ENCODE measurements at places on chromosomes 2 and 18. TPM values are rescaled to one million over a fixed set of nuclear protein-coding genes. Genes with fewer than 3 reads are reported as not detected.
A peak's percentile ranks its signal among the peaks of the same experiment; 100 is the strongest.

The PUM2 gene
- 40.2 TPM for total RNA-seq

DNA sequence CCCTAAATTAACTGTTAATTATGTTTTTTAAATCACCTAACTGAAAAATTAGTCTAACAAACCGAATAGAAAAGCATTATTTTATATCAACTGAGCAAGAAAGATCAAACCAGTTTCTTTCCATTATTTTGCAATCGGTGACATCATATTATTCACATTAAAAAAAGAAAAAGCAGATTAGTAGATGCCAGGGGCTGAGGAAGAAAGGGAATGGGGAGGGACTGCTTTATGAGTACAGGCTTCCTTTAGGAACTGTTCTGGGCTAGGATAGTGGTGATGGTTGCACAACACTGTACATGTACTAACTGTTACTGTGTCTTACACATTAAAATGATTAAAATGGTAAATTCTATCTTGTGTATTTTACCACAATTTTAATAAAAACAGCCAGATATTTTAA, 59.3 kb downstream of the COBLL1 start:
- H3K4me1 ChIP-seq = no peaks in the 10 kb centered on the region
- no peaks in the 10 kb centered on the region for H3K36me3 ChIP-seq
- H3K27ac ChIP-seq = no peak overlapping the region
- H3K27me3 ChIP-seq = no peaks in the 10 kb centered on the region
- H3K4me3 ChIP-seq = no peak overlapping the region
- no peak for DNase-seq

The SLC16A14 gene
- total RNA-seq = 3.5 TPM

GRCh38 chr2:207835805-207836204, 66.1 kb upstream of the FZD5 start:
- H3K27ac ChIP-seq = no peak overlapping the region
- H3K4me3 ChIP-seq = no peak overlapping the region
- no peak for DNase-seq
- H3K27me3 ChIP-seq = no peaks in the 10 kb centered on the region
- no peaks in the 10 kb centered on the region for H3K36me3 ChIP-seq
- H3K4me1 ChIP-seq = no peaks in the 10 kb centered on the region

GRCh38 chr2:84881581-84882413, 913 bp upstream of the TRABD2A start:
- no peaks in the 10 kb centered on the region for H3K36me3 ChIP-seq
- peak overlapping the region; percentile 32 for H3K4me3 ChIP-seq
- no peak for DNase-seq
- peaks cover 22% of the 10 kb centered on the region for H3K4me1 ChIP-seq

The TUBA3E gene
- total RNA-seq = 0.05 TPM

The BABAM2 gene
- 17.4 TPM for total RNA-seq

DNA sequence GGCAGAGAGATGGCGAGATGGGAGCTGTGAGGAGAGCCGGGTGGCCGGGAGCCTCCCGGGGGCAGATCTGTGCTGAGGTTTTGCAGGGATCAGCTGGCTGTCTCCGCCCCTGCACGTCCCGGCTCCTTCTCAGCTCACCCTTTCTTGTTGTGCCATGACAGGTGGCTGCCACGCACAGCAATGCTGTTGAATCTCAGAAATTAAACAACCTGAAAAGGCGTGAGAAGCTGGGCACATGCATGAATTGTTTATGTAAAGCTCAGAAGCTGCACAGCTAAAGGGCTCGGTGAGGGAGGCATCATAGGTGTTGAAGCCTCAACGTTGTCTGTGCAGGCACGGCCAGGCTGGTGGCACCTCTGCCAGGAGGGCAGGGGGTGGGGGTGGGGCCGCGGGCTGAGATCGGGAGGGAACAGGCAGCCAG, 858 bp upstream of the RTP5 start:
- H3K27ac ChIP-seq = peak overlapping the region; percentile 97
- no peak overlapping the region for H3K4me3 ChIP-seq
- no peaks in the 10 kb centered on the region for H3K36me3 ChIP-seq
- H3K4me1 ChIP-seq = peaks cover 64% of the 10 kb centered on the region

- no peak overlapping the region for H3K27ac ChIP-seq
- DNase-seq = no peak
- H3K36me3 ChIP-seq = no peaks in the 10 kb centered on the region
These were observed 585.6 kb downstream of the NUP35 start for GRCh38 chr2:183709829-183710228.

- H3K4me3 ChIP-seq = no peak overlapping the region
- no peaks in the 10 kb centered on the region for H3K36me3 ChIP-seq
- H3K27me3 ChIP-seq = no peaks in the 10 kb centered on the region
- DNase-seq = no peak
- H3K4me1 ChIP-seq = no peaks in the 10 kb centered on the region
These were observed 1915.7 kb upstream of the CELF4 start for GRCh38 chr18:39481281-39481680.

The RGPD4 gene
- total RNA-seq = 0.19 TPM

GRCh38 chr2:217185265-217185995, 325.6 kb upstream of the TNP1 start:
- no peak for DNase-seq
- H3K27me3 ChIP-seq = no peaks in the 10 kb centered on the region
- no peak overlapping the region for H3K27ac ChIP-seq
- H3K4me1 ChIP-seq = no peaks in the 10 kb centered on the region

- H3K4me1 ChIP-seq = peaks cover 24% of the 10 kb centered on the region
- no peak overlapping the region for H3K4me3 ChIP-seq
- no peaks in the 10 kb centered on the region for H3K36me3 ChIP-seq
- H3K27me3 ChIP-seq = no peaks in the 10 kb centered on the region
These were observed 16.2 kb downstream of the PSTPIP2 start for GRCh38 chr18:46055838-46056230.

DNA sequence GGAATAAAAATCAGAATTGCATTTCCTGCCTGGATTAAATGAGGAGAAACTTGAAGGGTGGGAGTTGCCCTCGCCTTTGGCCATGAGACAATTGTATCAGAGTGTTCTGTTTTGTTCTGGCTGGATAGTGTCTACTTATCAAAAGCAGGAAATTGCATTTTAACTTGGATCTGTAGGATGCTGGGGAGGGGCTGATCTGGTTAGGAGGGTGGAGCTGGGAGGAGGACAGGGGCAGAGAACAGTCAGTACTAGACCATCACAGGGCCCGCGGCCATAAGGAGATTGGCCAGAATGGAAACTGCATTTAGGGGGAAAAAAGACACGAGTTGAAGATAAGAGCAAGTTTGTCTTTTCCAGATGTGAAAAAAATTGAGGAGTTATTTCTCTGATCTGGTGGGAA, 199.1 kb upstream of the POU3F3 start:
- no peak overlapping the region for H3K27ac ChIP-seq
- H3K36me3 ChIP-seq = no peaks in the 10 kb centered on the region
- no peak overlapping the region for H3K4me3 ChIP-seq
- no peaks in the 10 kb centered on the region for H3K27me3 ChIP-seq
- H3K4me1 ChIP-seq = peaks cover 16% of the 10 kb centered on the region

GRCh38 chr18:79733986-79734770, 54.6 kb downstream of the CTDP1 start:
- no peak overlapping the region for H3K27ac ChIP-seq
- no peaks in the 10 kb centered on the region for H3K4me1 ChIP-seq
- no peaks in the 10 kb centered on the region for H3K27me3 ChIP-seq
- no peak for DNase-seq

The UGT1A7 gene
- 0.19 TPM for total RNA-seq

GRCh38 chr2:104033399-104033798, 820.5 kb upstream of the POU3F3 start:
- no peaks in the 10 kb centered on the region for H3K4me1 ChIP-seq
- H3K27me3 ChIP-seq = no peaks in the 10 kb centered on the region
- H3K4me3 ChIP-seq = no peak overlapping the region
- H3K36me3 ChIP-seq = no peaks in the 10 kb centered on the region
- no peak overlapping the region for H3K27ac ChIP-seq

GRCh38 chr2:224908818-224909217, 133.4 kb downstream of the DOCK10 start:
- no peaks in the 10 kb centered on the region for H3K27me3 ChIP-seq
- H3K27ac ChIP-seq = no peak overlapping the region
- H3K4me3 ChIP-seq = no peak overlapping the region

DNA sequence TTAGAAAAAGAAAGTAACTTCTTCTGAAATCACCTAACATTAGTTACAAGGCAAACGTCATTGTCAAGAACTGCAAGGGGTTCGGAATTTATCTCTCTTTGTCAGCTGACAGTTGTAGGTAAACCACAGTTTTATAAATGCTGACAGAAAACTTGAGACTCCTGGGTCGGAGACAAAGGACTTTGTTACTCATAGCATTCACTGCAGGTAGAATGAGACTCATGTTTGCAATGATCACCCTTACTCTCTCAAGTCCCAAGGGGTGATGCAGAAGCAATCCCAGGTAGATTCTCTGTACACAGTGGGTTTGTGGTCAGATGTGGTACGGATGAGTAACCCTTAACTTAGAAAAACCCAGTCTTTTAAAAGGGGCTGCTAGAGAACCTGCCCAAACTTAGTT, 757.8 kb downstream of the TRIB2 start:
- no peak overlapping the region for H3K27ac ChIP-seq
- H3K4me1 ChIP-seq = no peaks in the 10 kb centered on the region
- DNase-seq = no peak
- H3K4me3 ChIP-seq = no peak overlapping the region

DNA sequence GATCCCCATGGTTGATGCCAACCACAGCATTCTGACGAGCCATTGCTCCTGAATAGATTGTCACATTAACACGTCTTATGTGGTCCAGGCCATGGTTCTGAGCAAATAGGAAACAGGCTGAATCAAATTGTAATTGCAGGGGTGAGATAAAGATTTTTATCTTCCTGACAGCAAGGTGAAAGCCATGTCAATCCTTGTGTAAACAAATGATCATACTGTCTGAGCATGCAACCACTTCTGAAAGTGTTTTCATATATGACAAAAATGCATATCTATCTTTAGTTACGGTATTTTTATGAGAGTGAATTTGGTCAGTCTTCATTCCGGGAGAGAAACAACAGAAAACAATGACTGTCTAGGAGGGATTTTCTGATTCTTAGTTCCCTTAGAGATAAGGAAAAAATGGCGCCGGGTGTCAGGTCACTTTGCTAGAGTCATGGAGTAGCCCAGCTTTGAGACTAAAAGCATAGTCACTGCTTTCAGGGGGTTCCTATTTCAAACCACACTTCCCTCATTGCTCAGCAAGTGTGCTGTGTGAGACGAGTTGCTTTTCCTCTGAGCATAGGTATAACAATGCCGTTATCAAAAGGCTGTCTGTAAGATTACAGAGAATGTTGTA, 958.9 kb downstream of the DCDC2C start:
- H3K4me1 ChIP-seq = no peaks in the 10 kb centered on the region
- no peak overlapping the region for H3K4me3 ChIP-seq
- H3K27ac ChIP-seq = no peak overlapping the region
- no peaks in the 10 kb centered on the region for H3K36me3 ChIP-seq

The SIX3 gene
- not detected for total RNA-seq

DNA sequence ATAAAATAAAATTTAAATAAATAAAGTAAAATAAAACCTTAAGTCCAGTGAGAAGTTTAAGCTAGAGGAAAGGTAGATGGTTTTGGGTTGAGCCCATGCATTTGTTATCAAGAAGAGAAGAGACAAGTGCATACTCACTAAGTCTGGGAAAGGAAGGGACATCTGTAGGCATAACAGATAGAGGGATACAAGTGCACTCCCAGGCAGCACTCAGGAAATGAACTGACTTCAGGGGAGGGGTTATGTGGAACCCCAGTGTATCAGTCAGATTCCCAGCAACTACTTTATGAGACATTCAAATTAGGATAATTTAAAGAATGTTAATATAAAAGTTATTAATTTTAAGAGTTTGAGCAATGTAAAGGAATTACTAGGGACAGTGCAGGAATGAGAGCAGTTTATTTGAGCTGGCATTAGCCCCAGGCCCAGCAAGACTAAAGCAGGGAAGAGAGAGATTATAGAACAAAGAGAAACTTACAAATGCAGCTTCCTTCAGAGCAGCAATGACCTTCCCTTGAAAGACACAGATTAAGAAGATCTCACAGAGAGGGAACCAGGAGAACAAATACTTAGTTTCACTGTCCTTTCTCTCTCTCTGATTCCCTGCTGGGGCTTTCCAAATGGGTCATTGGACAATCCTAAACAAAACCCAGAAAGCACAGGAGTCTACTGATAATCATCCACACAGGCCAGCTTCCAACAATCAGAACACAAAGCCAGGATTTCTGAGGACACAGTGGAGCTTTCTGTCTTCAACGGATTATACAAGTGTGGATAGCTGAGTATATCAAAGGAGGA, 109.7 kb downstream of the ERBB4 start:
- H3K4me3 ChIP-seq = no peak overlapping the region
- H3K36me3 ChIP-seq = no peaks in the 10 kb centered on the region
- H3K27me3 ChIP-seq = no peaks in the 10 kb centered on the region
- no peaks in the 10 kb centered on the region for H3K4me1 ChIP-seq
- DNase-seq = no peak
- no peak overlapping the region for H3K27ac ChIP-seq

The ZBTB7C gene
- 0.14 TPM for total RNA-seq

The ZC3H15 gene
- total RNA-seq = 72.7 TPM

DNA sequence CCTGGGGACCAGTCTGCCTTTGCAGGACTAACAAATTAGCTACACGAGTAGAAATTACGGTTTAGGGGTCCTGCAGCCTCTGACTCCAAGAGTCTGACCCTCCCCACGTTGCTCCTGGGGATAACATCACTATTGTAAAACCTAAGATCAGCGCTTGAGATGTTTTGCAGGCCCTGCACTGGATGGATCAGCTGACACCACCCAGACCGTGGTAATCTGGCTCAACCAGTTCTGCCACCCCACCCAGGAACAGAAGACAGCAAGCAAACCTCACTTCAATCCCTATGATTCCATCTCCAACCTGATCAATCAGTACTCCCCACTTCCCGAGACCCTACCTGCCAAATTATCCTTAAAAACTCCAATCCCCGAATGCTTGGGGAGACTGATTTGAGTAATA, 31.7 kb downstream of the NGEF start:
- peaks cover 3% of the 10 kb centered on the region for H3K27me3 ChIP-seq
- H3K4me3 ChIP-seq = no peak overlapping the region
- no peak overlapping the region for H3K27ac ChIP-seq
- H3K4me1 ChIP-seq = no peaks in the 10 kb centered on the region
- H3K36me3 ChIP-seq = no peaks in the 10 kb centered on the region

The RAMP1 gene
- total RNA-seq = 6.3 TPM

DNA sequence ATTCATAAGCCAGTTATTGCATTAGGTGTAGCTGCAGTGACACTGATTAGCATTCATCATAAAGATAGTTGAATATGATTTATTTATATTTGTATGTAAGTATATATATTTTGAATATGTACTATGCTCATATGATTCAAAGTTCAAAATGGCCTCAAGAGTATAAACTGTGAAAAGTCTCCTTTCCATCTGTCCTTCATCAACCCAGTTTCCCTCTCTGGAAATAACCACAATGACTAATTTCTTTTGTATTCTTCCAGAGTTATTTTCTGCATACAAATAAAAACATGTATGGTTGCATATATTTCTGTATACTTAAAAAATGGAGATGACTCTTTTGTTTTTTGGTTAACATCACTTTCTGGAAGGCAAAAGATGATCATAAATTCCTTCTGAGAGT, 95.2 kb downstream of the CAMKMT start:
- no peak for DNase-seq
- H3K4me1 ChIP-seq = no peaks in the 10 kb centered on the region
- no peaks in the 10 kb centered on the region for H3K36me3 ChIP-seq
- no peaks in the 10 kb centered on the region for H3K27me3 ChIP-seq
- no peak overlapping the region for H3K4me3 ChIP-seq
